Lower lobe of right lung (tissue), 2 donors: ENCODE measurements at places on chromosomes 1 and 21.

DNA sequence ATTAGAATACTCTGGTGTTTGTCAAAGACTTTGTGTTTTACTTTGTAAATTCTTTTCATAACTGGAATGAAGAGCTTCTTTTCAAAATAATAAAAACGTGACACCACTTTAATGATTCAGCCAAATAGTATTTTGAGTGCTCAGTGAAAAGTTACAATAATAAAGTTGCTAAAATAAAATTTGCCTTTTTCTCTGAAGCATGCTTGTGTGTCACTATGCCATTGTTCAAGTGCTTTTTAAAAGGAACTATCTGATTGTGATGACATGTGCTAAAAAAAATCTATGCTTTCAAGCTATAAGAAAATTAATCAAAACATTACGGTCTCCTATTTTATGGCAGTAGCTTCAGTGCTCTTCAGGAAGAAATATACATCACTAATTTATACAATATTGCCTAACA is 1290.5 kb upstream of the B3GALT2 start:
- no peak for DNase-seq

GRCh38 chr1:97936976-97937375 is 16.1 kb upstream of the DPYD start:
- no peak for DNase-seq

GRCh38 chr1:43990271-43991199 is 864 bp upstream of the CCDC24 start:
- DNase-seq, result no peak

DNA sequence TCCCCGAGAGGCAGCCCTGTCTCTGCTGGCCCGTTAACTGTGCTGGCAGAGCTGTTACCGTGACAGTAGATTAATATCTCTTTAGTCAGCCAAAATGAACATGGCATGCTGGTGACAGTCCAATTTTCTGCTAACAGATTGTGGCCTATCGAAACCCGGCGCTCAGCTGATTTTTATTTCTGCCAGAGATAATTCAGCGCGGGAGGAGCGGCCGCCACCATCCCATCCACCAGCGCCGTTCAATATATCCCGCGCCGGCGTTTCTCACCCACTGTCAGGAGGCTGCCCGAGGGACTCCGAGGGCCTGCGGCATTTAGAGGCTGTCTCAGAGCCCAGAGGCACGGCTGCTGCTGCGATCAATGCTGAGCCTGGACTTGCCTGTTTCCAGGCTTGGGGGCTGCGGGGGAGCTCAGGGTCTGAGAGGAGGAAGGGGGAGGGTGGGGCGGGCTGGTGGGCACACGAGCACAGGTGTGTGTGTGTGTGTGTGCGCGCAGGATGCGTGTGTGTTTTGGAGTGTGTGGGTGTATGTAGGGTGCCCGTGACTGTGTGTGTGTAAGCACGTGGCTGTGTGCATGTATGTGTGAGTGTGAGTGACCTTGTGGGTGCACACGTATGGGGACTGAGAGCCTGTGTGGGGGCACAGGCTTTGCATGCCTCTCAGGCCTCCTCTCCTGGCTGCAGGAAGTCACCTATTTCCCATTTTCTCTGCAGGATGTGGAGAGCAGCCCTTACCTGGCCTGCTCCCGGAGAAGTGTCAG is 109.7 kb upstream of the ACTRT2 start:
- DNase-seq, result no peak

DNA sequence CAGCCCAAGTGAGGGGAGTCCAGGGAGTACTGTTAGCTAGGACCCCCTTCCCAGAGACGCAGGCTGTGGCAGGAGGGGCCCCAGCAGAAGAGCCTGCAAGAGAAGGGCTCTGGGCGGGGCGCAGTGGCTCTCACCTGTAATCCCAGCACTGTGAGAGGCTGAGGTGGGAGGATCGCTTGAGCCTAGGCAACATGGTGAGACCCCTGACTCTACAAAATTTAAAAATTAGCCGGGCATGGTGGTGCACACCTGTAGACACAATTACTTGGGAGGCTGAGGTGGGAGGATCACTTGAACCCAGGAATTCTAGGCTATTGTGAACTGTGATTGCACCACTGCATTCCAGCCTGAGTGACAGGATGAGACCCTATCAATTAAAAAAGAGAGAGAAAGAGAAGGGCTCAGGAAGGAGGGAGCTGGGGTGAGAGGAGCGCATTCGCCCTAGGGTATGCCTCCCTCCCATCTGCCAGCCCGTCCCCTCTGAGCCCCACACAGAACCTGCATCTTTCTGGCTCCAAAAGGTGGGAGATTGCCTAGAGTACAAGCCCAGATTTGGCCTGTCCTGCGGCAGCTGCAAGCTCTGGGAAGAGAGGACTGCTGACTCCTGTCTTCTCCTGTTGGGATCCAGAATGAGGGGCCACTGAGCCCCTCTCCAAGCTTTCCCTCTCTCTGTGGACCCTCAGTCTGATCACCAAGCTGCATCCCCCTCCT is 3.6 kb downstream of the KCNQ4 start:
- no peak for DNase-seq

GRCh38 chr21:45546636-45547544 is 4.7 kb upstream of the SLC19A1 start:
- DNase-seq, result peak; percentile 18

DNA sequence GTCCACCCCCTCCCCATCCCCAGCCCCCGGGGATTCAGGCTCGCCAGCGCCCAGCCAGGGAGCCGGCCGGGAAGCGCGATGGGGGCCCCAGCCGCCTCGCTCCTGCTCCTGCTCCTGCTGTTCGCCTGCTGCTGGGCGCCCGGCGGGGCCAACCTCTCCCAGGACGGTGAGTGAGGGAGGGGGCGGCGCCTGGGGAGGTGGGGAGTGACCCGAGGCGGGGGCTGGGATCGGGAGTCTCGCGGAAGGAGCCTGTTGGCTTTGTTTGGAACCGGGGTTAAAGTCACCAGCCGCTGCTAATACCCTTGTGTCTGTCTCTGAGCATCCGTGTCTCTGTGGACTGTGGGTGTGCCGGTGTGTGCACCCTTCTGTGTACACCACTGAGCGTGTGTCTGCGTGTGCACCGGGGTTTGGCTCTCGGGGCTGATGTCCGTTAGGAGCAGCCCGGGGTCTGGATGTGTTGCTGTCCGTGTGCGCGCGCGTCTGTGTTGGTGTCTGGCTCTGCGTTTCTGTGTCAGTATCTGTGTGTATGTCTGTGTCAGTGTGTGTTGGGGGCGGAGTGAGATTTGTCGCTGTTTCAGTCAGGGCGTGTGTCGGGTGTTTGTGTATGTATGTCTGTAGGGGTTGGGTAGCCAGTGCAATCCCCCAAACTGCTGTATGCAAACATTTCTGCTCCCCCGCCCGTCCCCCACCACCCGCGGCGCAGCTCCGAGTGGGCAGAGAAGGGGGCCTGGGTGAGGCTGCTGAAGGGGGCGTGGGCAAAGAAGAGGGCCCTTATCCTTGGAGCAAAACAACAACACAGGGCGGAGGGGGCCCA is 480 bp downstream of the CADM3 start:
- DNase-seq, result no peak

DNA sequence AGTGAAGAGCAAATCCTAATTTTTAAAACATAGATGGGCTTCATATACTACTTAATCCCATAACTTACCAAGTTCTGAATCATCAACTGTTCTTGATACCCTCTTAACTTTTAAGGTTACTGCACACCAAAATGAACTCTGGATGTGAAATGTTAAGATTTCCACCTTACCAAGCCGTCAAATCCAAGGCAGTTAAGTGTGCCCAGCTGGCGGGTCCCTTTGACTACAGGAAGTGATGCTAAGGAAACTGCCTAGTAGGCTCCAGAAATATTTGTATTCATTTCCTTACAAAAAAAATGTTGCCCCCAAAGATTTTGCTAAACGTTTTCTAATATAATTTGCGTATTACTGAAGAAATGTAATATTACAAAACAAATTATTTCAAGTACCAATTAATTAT is 10.7 kb downstream of the NRIP1 start:
- no peak for DNase-seq

GRCh38 chr1:67532452-67533216 is 102.4 kb upstream of the SERBP1 start:
- no peak for DNase-seq

- DNase-seq, result no peak
Observed at GRCh38 chr1:101308935-101309333, 72.1 kb downstream of the S1PR1 start.

DNA sequence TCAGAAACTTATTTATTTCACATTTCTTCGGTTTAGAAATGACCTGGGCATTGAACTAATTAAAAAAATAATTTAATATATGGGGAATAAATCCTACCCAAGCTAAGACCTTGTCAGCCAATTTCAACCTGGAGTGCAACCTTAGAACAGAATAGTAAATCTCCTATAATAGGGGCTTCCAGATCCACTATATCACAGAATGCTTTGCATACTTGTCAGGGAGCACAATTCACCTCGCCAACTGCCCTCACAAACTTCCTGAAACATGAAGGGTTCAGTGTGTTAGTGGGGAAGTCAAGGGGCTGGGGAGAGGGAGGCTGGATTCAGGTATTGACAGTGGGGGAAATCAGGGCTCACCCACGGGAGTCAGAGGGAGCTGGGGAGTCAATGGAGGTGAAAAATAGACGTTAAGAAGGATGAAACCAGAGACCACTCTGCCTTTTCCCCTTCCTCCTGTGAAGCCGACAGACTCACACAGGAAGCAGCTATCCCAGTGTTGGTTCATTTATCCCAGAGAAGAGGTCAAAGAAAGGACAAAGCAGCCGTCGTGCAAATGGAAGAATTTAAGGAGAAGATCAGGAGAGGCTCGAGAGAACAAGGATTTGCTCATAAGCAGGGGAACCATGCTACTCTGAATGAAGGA is 453.3 kb downstream of the NUF2 start:
- DNase-seq, result no peak

DNA sequence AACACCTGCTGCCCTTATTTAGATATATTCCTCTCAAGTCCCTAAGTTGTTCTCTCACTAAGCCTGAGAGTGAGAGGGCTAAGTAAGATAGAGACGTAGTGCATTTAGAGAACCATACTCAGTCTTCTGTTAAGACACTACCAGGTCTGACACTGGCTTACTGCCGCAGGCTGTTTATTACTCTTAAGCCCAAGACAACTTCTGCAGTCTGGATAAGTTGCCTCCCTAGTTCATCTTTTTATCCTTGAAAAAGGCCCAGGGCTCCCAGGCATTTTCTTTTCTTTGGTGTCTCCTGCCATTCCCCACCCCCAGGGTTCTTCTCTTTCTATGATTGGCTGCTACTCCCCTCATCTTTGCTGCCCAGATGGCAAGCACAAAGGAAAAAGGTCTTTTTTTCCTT is 38.7 kb downstream of the CACHD1 start:
- DNase-seq, result no peak

GRCh38 chr1:73980324-73981040 is 217.5 kb downstream of the LRRIQ3 start:
- DNase-seq, result no peak

GRCh38 chr1:49098866-49099265 is 322.2 kb upstream of the BEND5 start:
- DNase-seq, result no peak

DNA sequence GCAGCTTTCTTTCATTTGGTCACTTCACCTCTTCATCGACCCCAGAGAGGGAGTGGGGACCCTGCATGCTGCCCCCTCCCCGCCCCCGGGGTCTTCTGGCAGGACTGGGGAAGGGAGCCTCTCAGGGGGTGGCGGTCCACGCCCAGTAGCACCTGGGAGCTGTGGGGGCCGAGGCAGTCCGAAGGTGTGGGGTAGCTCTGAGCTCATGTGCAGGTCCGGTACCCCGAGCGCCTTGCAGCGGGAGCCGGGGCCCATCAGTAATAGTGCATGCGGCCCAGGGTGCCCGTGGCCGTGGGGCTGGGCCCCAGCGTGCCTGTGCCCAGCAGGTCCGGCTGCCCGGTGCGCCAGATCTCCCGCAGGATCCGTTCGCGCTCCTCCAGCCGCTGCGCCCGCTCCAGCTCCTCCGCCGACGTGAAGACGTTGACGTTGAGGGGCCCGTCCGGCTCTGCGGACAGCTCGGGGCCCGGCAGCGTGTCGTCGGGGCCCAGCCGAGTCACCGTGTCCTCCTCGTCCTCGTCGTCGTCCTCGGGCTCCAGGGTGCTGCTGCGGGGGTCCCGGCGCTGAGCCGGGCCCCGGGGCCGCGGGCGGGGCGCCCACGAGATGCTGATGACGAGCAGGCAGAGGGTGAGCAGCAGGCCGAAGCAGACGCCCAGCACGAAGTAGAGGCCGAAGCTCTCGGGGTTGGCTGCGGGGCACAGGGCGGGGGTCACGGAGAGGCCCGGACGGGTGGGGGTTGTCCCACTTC is 1.2 kb downstream of the EVA1B start:
- no peak for DNase-seq

DNA sequence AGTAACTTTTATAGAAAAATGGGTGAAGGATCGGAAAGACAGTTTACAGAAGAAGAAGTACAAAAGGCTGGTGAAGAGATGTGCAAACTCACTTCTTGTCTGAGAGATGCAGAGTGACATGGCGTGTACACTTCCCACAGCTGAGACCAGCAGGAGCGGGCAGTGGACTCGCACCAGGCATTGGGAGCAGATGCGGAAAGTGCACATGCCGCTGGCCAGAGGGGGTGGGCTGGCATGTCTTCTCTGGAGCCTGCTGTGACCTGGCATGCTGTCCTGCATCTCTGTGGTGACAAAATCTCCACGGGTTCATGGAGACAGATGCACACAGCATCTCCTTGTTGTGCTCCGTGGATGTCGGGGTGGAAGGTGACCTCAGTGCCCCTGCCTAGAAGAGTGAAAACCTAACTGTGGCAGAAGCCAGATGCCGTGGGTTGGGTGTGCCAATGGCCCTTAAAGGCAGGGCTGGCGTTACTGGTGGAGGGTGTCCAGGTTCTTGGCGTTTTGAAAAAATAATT is 128.6 kb upstream of the COL6A1 start:
- DNase-seq, result no peak

GRCh38 chr1:60041783-60042182 is 31.8 kb downstream of the C1orf87 start:
- no peak for DNase-seq

DNA sequence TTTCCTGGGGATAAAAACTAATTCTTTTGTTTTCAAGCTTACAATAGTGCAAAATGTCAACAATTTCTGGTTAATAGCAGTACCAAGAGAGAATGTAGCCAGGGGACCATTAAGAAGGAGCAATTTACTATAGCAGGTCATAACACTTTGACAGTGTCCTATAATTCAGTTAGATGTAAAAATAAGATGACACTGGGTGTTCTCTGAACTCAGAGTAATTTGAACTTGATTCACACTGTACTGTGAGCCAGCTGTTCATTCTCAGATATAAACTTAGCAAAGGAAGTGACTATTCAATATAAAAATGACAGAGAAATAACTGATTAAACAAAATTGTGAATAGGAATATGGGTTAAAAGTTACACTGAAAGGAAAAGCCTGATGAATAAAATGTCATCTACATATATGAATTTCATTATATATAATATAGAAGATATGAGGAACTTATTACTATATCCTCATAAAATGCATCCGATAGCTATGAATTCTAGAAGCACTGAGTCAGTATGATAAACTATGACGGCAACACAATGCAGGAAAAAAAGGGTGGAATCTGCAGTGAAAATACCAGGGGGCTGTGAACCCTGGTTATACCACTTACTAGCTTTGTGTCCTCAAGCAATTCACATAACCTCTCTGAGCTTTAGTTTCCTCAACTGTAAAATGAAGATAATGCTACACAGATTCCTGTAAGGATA is 135.9 kb downstream of the ACBD6 start:
- DNase-seq, result no peak

GRCh38 chr1:11053758-11054137 is 6.1 kb downstream of the SRM start:
- peak; percentile 37 for DNase-seq

- DNase-seq, result peak; percentile 74
Observed at GRCh38 chr1:202017749-202018467, 7.5 kb downstream of the ELF3 start.
